ENCODE measurements at places on chromosomes 5 and 9.

GRCh38 chr5:135348918-135349317 lies 50.1 kb downstream of the MACROH2A1 start:
- no peak for DNase-seq

- no peak for DNase-seq
Measured at GRCh38 chr9:89879701-89880100, 274.9 kb downstream of the GADD45G start.

- DNase-seq, result no peak
Measured at GRCh38 chr5:154002093-154002492, 36.6 kb downstream of the FAM114A2 start.

- DNase-seq, result no peak
Measured at GRCh38 chr5:118529361-118530144, 458.8 kb downstream of the DTWD2 start.

DNA sequence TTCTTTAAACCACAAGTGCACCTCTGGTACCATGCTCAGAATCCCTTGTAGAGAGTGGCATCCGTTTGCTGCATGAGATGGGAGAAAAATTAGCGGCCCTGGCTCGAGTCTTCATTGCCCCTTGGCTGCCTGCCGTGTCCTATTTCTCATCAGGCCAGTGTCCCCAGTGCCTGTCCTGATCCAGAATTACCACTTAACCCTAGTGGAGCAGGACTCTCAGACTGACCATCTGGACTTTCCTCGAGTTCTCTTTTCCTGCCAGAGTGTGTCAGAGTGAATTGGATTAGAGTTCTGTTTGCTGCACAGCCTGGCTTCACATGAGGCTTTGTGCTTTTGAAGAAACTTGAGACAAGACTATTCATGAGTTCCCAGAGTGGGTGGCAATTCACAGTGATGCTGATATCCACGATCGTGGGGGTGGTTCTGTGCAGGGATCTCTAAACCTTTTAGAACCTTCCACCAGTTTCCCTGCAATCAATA lies 92.6 kb downstream of the C9orf152 start:
- no peak for DNase-seq

GRCh38 chr9:121741228-121741918 lies 89.9 kb downstream of the DAB2IP start:
- DNase-seq, result no peak

DNA sequence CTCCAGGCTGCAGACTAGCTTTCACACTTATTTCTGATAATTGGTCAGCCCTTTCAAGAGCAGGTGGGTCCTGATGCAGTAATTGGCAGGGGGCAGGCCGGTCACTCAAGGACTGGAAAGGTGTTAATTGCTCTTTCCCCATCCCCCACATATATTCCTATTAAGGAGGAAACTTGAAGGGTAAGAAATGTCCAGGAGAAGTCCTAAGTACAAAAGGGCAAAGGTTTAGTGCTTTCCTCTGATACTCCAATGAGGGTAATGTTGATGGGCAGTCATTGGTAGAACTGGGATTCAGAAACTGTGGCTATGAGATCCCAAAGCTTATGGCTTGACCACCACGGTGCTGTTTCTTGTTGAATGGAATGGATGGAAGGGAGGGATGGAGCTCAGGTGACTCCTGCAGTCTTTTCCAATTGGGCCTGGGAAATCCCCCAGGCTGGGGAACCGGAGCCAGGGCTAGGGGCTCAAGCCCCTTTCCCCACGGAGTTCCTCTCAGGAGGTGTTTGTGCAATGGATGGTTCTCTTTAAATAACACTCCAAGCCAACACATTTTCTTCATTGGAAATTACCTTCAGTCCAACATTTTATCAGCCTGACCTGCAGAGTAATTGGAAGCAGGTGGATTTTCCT lies 103.2 kb upstream of the ALDH1B1 start:
- no peak for DNase-seq

- no peak for DNase-seq
Measured at GRCh38 chr9:134328341-134328840, 2.1 kb downstream of the RXRA start.

DNA sequence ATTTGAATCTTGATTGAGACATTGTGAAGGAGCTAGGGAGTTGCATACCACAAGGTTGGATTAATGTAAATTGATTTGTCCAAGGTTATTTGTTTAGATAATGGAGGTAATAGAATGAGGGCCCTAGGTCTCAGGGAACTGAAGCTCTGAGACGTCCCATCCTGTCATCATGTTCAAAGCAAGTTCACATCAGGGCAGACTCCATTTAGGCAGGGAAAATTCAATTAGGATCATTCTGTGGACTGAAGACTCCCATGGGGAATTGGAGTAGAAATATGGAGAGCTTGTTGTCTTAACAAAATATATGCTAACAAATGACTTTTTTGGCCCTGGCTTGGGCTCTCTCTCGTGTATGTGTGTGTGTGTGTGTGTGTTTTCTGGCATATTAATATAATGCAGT lies 722.0 kb upstream of the ADAMTS16 start:
- no peak for DNase-seq

DNA sequence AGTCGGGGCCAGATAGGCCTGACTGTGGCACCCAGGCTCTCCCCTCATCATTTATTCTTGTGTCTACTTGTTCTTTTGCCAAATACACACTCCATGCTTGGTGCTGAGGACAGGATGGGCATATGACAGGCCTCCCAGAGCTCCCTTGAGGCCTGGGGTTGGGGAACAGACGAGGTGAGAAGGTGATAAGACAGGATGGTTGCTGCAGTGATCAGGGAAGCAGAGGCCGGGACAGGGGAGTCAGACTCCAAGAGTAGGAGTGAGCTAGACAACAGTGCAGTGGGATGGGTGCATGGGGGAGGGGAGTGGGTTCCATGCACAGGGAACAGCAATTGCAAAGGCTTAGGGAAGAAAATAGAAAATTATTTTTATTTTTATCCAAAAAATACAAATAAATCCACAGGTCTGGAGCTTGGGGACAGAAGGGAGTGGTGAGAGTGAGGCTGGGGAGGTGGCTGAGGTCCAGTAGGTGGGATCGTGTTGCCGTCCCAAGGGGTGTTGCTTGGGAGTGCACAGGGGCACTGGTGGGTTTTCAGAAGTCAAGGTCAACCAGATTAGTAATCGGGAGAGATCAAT lies 3.4 kb upstream of the AMBP start:
- no peak for DNase-seq
